ENCODE measurements at places on chromosomes 1 and 21.

- no peaks in the 10 kb centered on the region for H3K36me3 ChIP-seq
- DNase-seq, result no peak
- no peak overlapping the region for H3K27ac ChIP-seq
- H3K27me3 ChIP-seq, result peaks cover 3% of the 10 kb centered on the region
Measured at GRCh38 chr1:55554611-55555010, 339.4 kb upstream of the USP24 start.

- no peaks in the 10 kb centered on the region for H3K36me3 ChIP-seq
- peak; percentile 59 for DNase-seq
- H3K4me3 ChIP-seq, result peak overlapping the region; percentile 57
- H3K27me3 ChIP-seq, result peaks cover 27% of the 10 kb centered on the region
- no peak overlapping the region for H3K27ac ChIP-seq
Measured at GRCh38 chr1:181424786-181425403, 58.4 kb upstream of the CACNA1E start.

- H3K4me3 ChIP-seq, result no peak overlapping the region
- H3K36me3 ChIP-seq, result no peaks in the 10 kb centered on the region
- no peak overlapping the region for H3K27ac ChIP-seq
- peaks cover 12% of the 10 kb centered on the region for H3K27me3 ChIP-seq
- no peak for DNase-seq
Measured at GRCh38 chr21:28464095-28464494, 528.6 kb downstream of the LTN1 start.

- peaks cover 6% of the 10 kb centered on the region for H3K36me3 ChIP-seq
- no peak overlapping the region for H3K4me3 ChIP-seq
- no peaks in the 10 kb centered on the region for H3K27me3 ChIP-seq
- peak overlapping the region; percentile 16 for H3K27ac ChIP-seq
- DNase-seq, result no peak
Measured at GRCh38 chr1:54253480-54253879, 53.5 kb downstream of the MRPL37 start.

GRCh38 chr1:115654663-115655305, 13.0 kb downstream of the VANGL1 start:
- H3K4me1 ChIP-seq, result peaks cover 13% of the 10 kb centered on the region
- no peak overlapping the region for H3K27ac ChIP-seq
- no peaks in the 10 kb centered on the region for H3K36me3 ChIP-seq
- H3K27me3 ChIP-seq, result peaks cover 5% of the 10 kb centered on the region

DNA sequence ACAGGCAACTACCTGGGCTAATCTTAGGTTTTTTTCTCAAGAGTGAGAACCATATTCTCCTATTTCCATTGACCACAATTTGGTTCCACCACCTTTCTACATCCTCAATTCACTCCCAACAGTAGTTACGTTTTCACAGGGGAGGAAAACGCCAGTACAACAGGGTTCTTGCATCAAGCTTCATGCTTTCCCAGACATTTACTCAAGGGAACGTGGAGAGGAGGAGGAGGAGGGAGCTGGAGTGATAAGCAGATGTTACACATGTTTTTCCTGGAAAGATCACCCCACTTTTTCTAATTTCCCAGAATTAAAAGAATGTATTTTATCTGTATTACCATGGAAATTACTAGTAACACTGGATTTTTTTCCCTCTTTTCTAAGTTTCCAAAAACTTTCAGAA, 58.3 kb downstream of the RGS5 start:
- DNase-seq, result no peak
- H3K4me3 ChIP-seq, result no peak overlapping the region
- no peaks in the 10 kb centered on the region for H3K27me3 ChIP-seq
- no peaks in the 10 kb centered on the region for H3K4me1 ChIP-seq
- no peaks in the 10 kb centered on the region for H3K36me3 ChIP-seq
- H3K27ac ChIP-seq, result no peak overlapping the region

DNA sequence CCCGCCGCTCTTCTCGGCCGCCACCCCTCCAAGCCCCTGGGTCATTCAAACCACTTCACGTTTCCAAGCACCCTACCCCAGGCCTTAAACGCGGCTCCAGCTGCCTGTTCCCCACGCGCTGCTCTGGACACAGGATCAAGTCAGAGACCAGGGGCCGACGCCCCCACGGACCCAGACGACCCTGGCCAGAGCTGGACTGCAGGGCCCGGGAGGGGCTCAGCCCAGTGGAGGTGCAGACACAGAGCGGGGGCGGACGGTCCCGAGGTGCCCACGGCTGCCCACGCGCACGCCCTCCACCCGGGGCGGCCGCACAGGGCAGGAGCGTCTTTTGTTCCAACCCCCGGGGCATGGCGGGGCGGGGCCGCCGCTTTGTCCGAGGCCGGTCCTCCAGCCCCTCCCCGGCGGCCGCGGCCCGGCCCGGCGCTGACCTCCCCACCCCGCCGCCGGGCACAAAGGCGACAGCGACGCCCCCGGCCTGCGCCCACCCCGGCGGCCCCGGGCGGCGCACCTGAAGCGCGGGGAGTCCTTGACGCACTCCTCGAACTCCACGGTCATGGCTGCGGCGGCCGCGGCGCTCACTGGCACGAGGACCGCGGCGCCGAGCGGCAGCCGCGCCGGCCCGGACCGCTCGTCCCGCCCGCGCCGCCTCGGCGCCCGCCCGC, 338 bp downstream of the ACAP3 start:
- H3K36me3 ChIP-seq, result no peaks in the 10 kb centered on the region
- H3K4me3 ChIP-seq, result peak overlapping the region; percentile 85
- peaks cover 20% of the 10 kb centered on the region for H3K4me1 ChIP-seq
- peak overlapping the region; percentile 68 for H3K27ac ChIP-seq
- H3K27me3 ChIP-seq, result no peaks in the 10 kb centered on the region
- DNase-seq, result peak; percentile 31

GRCh38 chr1:201008666-201009360, 14.7 kb downstream of the KIF21B start:
- H3K27me3 ChIP-seq, result no peaks in the 10 kb centered on the region
- peaks cover 8% of the 10 kb centered on the region for H3K36me3 ChIP-seq
- DNase-seq, result no peak
- peaks cover 39% of the 10 kb centered on the region for H3K4me1 ChIP-seq

DNA sequence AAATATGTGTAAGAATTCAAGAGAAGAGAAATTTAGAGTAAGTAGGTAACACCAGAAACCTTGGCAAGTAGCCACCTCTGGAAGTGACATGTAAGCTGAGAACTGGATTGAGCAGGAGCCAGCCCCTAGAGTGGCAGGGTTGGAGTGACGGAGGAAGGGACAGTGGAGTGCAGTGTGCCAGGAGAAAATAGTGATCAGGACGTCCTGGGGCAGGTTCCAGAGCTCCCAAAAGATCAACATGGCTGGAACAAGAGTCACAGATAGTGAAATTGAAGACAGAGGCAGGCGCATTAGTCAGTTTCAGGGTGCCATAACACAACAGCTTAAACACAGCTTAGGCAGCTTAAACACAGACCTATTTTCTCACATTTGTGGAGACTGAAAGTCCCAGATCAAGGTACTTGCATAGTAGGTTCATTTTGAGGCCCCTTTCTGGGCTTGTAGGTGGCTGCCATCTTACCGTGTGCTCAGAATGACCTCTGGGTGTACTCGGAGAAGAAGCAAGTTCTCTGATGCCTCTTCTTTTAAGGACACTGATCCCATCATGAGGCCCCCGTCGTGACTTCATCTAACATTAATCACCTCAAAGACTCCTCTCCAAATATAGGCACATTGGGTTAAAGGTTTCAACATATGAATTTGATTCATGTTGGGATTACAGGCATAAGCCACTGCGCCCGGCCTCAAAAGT, 37.2 kb downstream of the GNPAT start:
- no peak for DNase-seq
- peaks cover 25% of the 10 kb centered on the region for H3K36me3 ChIP-seq
- no peak overlapping the region for H3K27ac ChIP-seq
- H3K4me3 ChIP-seq, result no peak overlapping the region
- no peaks in the 10 kb centered on the region for H3K27me3 ChIP-seq

DNA sequence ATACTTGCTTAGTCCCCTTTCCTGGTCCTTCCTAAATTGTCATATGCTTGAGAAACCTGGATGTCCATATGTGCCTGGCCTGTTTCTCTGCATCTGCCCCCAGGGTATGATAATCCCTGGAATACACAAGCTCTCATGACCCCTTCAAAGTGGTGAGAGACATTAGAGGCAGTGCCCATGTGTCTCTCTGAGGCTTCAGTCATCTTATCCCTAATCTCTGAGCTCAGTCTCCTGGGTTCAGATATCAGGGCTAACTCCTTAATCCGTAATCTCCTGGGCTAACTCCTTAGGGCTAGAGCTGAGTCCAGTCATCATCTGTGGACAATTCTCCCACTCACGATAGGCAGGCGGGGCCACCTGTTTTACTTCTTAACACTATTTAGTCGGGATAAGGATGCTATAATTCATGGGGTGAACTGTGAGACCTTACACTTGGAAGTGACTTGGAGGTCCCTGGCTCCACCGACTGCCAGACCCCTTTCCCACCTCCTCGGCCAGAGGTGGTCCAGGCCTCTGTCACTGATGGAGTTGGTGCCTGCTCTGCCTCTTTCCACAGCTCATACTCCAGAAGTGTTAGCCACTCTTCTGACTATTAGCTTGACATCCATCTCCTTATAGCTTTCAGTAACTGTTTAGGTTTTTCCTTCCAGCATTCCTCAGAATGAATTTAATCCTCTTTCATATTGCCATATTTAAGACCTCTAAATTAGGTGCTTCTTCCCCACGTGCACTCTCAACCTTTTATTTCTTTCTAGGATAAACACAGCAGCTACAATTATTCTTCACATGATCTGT, 22.7 kb downstream of the CCN1 start:
- H3K27me3 ChIP-seq, result no peaks in the 10 kb centered on the region
- H3K36me3 ChIP-seq, result peaks cover 6% of the 10 kb centered on the region
- H3K4me3 ChIP-seq, result no peak overlapping the region
- no peaks in the 10 kb centered on the region for H3K4me1 ChIP-seq
- no peak for DNase-seq

GRCh38 chr1:37620707-37621106, 14.0 kb downstream of the RSPO1 start:
- peaks cover 40% of the 10 kb centered on the region for H3K27me3 ChIP-seq
- no peak overlapping the region for H3K4me3 ChIP-seq
- no peaks in the 10 kb centered on the region for H3K36me3 ChIP-seq
- H3K27ac ChIP-seq, result no peak overlapping the region
- no peaks in the 10 kb centered on the region for H3K4me1 ChIP-seq
- DNase-seq, result no peak

DNA sequence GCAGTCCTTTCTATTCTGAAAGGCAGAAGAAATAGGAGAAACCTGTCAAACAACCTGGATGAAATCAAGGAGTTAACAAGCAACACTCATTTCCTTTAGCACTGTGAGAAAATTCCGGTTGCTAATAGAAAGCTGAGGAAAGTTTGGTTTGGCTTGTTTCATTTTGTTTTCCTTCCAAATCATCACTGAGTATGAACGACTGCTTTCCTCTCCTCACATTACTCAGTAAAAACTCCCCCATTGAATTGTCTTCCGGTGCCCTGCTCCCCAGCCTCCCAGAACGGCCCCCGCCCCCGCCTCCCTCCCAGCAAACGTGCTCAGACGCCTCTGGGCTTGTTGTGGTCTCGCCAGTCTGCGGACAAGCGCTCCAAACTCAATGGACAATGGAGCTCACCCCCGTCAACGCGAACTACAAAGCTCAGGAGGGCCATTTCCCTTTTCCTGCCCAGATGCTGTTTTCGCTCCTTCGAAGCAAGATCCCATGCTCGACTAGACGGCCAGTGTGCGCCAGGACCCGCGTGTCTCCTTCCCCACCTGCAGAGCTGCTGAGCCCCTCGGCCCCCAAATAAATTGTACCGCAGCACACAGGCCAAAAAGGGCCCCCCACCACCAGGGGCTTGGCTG, 747 bp downstream of the STX6 start:
- no peaks in the 10 kb centered on the region for H3K27me3 ChIP-seq
- DNase-seq, result peak; percentile 70
- H3K4me1 ChIP-seq, result peaks cover 35% of the 10 kb centered on the region

DNA sequence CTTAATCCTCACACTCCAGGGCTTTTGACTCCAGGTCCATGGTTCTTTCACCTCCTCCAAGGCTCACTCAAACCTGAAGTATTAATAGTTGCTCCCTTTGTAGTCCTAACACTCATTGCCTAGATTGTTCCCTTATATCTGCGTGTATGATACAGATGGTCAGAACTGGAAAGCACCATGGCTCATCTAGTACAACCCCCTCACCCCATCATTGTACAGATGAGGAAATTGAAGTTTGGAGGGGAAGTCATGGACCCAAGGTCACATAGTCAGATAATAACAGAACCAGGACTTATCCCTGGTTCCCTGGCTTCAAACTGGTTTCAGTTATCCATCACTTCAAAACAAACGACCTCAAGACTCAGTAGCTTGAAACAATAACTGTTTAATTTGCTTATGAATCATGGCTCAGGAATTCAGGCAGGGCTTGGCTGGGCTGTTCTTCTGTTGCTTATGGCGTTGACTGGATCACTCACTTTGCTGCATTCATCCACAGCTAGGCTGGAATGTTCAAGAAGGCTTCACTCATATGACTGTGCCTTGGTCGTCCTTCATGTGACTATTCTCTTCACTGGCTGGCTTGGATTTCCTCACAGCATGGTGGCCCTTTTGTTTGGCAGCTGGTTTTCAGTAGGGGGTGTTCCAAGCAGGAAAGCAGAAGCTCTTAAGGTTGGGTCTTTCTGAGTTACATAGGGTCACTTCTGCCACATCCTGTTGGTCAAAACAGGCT, 5.0 kb downstream of the NOS1AP start:
- no peaks in the 10 kb centered on the region for H3K36me3 ChIP-seq
- no peak overlapping the region for H3K4me3 ChIP-seq
- no peak overlapping the region for H3K27ac ChIP-seq
- no peak for DNase-seq
- H3K4me1 ChIP-seq, result peaks cover 3% of the 10 kb centered on the region
- H3K27me3 ChIP-seq, result peaks cover 78% of the 10 kb centered on the region

DNA sequence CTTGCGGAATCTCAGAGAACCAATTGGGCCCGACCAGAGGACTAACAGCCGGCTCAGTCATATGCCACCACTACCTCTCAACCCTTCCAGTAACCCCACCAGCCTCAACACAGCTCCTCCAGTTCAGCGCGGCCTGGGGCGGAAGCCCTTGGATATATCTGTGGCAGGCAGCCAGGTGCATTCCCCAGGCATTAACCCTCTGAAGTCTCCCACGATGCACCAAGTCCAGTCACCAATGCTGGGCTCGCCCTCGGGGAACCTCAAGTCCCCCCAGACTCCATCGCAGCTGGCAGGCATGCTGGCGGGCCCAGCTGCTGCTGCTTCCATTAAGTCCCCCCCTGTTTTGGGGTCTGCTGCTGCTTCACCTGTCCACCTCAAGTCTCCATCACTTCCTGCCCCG, 49.8 kb downstream of the ACP6 start:
- DNase-seq, result no peak
- H3K27ac ChIP-seq, result no peak overlapping the region
- peaks cover 30% of the 10 kb centered on the region for H3K36me3 ChIP-seq
- no peak overlapping the region for H3K4me3 ChIP-seq
- H3K4me1 ChIP-seq, result peaks cover 18% of the 10 kb centered on the region
- H3K27me3 ChIP-seq, result no peaks in the 10 kb centered on the region

GRCh38 chr1:24908591-24909259, 21.4 kb downstream of the RUNX3 start:
- no peak for DNase-seq
- peaks cover 49% of the 10 kb centered on the region for H3K4me1 ChIP-seq
- H3K27me3 ChIP-seq, result no peaks in the 10 kb centered on the region
- H3K4me3 ChIP-seq, result no peak overlapping the region

- no peak overlapping the region for H3K4me3 ChIP-seq
- H3K27me3 ChIP-seq, result peaks cover 12% of the 10 kb centered on the region
- no peaks in the 10 kb centered on the region for H3K36me3 ChIP-seq
- DNase-seq, result no peak
- H3K27ac ChIP-seq, result no peak overlapping the region
Measured at GRCh38 chr1:84462118-84462517, 16.9 kb upstream of the RPF1 start.

Data from activated naive CD8-positive, alpha-beta T cell treated with anti-CD3 and anti-CD28 coated beads for 36 hours (primary cell).